ENCODE measurements at places on chromosomes 1 and 21.

- no peak overlapping the region for H3K27ac ChIP-seq
- no peak for DNase-seq
- no peaks in the 10 kb centered on the region for H3K27me3 ChIP-seq
- H3K4me3 ChIP-seq, result no peak overlapping the region
- no peaks in the 10 kb centered on the region for H3K4me1 ChIP-seq
- H3K36me3 ChIP-seq, result no peaks in the 10 kb centered on the region
These were observed 157.7 kb downstream of the TRIM33 start for GRCh38 chr1:114353262-114353661.

- peak overlapping the region; percentile 28 for H3K4me3 ChIP-seq
- no peaks in the 10 kb centered on the region for H3K27me3 ChIP-seq
- no peak overlapping the region for H3K27ac ChIP-seq
- DNase-seq, result peak; percentile 51
- H3K4me1 ChIP-seq, result peaks cover 13% of the 10 kb centered on the region
- peaks cover 11% of the 10 kb centered on the region for H3K36me3 ChIP-seq
These were observed 3.3 kb downstream of the KLHL21 start for GRCh38 chr1:6599141-6599975.

DNA sequence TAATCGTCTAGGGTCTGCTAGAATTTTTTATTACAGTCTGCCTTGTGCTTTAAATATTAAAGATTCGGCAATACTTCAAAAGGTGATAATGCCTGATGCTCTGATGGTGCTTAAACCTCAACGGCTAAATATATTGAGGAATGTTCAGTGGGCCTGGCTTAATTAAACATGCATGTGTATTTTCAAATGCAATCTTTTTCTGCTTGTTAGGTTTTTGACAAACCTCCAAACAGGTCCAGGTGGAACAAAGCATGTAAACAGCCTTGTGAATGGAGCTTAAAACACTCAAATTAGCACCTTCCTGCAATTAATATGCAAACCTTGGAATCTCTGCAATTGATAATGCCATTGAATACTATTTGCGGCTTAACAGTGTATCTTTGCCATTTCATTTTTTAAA, 334.9 kb downstream of the BARHL2 start:
- H3K27me3 ChIP-seq, result no peaks in the 10 kb centered on the region
- H3K4me3 ChIP-seq, result no peak overlapping the region
- H3K4me1 ChIP-seq, result no peaks in the 10 kb centered on the region

DNA sequence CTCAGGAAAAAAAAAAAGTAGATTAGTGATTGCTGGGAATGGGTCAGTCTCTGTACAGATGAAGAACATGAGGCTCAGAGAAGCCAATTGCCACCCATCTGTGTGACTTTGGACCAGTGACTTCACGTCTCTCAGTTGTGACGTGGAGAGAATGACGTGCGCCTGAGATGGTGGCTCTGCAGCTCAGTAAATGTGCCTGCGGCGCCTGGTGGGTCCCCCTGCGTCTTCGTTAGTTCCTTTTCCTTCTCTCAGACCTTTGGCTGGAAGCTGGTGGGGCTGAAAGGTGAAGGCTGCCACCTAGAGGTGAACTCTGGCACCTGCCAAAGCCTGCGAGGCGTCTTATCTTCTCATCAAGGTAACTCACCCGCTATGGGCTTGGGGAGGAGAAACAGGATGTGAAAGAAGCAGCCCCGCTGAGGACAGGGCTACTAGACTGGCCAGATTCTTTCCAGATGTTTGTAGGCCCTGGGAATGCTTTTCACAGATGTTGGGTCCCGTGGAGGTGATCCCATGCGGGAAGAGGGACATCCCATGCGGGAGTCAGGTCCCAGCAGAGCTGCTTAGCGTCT, 8.7 kb upstream of the E2F2 start:
- H3K4me3 ChIP-seq, result peak overlapping the region; percentile 41
- no peaks in the 10 kb centered on the region for H3K36me3 ChIP-seq
- H3K27me3 ChIP-seq, result no peaks in the 10 kb centered on the region
- DNase-seq, result peak; percentile 96

DNA sequence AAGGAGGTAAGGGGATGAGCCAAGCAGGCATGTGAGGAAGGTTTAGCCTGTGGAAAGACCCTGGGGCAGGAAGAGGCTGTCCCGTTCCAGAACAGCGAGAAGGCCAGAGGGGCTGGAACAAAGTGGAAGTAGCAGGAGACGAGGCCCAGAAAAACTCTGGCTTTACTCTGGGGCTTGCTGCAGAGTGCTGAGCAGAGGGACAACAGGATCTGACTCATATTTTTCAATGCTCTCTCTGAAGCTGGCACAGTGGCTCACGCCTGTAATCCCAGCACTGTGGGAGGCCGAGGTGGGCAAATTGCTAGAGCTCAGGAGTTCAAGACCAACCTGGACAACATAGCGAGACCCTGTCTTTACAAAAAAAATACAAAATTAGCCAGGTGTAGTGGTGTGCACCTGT, 52.4 kb upstream of the PAX7 start:
- no peak overlapping the region for H3K27ac ChIP-seq
- H3K27me3 ChIP-seq, result peaks cover 60% of the 10 kb centered on the region
- H3K4me1 ChIP-seq, result no peaks in the 10 kb centered on the region
- H3K4me3 ChIP-seq, result no peak overlapping the region
- DNase-seq, result no peak

- DNase-seq, result no peak
- peaks cover 22% of the 10 kb centered on the region for H3K4me1 ChIP-seq
- no peaks in the 10 kb centered on the region for H3K27me3 ChIP-seq
- H3K27ac ChIP-seq, result no peak overlapping the region
These were observed 41.5 kb upstream of the DIPK1A start for GRCh38 chr1:93002781-93003180.

DNA sequence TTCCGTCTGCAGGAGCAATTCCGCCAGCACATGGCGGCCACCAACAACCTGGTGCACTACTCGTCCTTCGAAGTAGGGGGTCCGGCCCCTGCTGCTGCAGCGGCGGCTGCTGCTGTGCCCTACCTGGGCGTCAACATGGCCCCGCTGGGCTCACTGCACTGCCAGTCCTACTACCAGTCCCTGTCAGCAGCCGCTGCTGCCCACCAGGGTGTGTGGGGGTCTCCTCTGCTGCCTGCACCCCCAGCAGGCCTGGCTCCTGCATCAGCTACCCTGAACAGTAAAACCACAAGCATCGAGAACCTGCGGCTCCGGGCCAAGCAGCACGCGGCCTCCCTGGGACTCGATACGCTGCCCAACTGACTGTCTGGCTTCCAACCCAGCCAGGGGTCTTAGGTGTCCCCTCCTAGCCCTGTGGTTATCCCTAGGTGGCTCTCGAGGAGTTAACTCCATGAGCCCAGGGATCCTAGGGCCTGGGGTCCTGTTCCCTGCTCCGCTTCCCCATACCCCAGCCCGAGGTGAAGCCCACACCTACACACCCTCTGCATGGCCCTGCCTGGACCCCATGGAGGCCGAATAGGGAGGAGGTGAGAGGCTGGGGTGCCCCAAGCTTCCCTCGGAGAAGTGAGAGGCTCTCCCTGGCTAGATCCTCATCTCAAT, 22.6 kb downstream of the DMBX1 start:
- peaks cover 23% of the 10 kb centered on the region for H3K27me3 ChIP-seq
- peaks cover 6% of the 10 kb centered on the region for H3K4me1 ChIP-seq
- H3K4me3 ChIP-seq, result no peak overlapping the region
- DNase-seq, result no peak
- H3K36me3 ChIP-seq, result no peaks in the 10 kb centered on the region

- no peaks in the 10 kb centered on the region for H3K27me3 ChIP-seq
- no peak overlapping the region for H3K27ac ChIP-seq
- peaks cover 17% of the 10 kb centered on the region for H3K36me3 ChIP-seq
- no peak overlapping the region for H3K4me3 ChIP-seq
These were observed 6.2 kb downstream of the CCDC17 start for GRCh38 chr1:45617618-45618017.

DNA sequence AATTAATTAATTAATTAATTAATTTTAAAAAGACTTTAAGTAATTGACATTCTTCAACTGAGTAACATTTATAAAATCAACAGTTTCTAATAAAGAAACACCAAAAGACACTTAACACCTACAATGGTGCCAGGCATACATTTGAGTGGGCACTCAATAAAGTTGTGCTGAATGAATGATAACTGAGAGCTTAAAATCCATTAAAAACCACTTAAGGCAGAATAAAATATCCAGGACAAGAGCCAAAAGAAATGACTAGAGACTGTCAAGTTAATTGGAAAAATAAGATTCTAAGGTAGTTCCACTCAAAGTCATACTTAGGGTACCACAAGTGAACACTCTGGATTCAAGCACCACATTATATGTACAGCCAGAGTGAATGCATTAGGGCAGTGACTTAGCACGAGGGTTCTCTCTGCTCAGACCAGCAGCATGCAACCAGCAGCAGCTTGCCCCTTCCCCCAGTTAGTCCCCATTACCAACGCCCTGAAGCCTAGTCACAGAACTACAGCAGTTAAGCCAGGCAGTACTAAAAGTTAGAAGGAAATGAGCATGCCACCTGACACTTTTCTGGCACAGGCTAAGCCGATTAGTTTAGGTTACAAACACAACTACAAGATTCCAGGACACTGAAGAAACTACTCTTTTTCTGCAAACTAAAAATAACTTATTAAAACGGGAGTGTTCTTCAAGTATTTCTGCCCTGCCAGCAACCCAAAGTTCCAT, 46.5 kb downstream of the LUZP1 start:
- H3K4me3 ChIP-seq, result no peak overlapping the region
- H3K4me1 ChIP-seq, result peaks cover 6% of the 10 kb centered on the region
- no peak overlapping the region for H3K27ac ChIP-seq
- no peaks in the 10 kb centered on the region for H3K27me3 ChIP-seq
- DNase-seq, result no peak

DNA sequence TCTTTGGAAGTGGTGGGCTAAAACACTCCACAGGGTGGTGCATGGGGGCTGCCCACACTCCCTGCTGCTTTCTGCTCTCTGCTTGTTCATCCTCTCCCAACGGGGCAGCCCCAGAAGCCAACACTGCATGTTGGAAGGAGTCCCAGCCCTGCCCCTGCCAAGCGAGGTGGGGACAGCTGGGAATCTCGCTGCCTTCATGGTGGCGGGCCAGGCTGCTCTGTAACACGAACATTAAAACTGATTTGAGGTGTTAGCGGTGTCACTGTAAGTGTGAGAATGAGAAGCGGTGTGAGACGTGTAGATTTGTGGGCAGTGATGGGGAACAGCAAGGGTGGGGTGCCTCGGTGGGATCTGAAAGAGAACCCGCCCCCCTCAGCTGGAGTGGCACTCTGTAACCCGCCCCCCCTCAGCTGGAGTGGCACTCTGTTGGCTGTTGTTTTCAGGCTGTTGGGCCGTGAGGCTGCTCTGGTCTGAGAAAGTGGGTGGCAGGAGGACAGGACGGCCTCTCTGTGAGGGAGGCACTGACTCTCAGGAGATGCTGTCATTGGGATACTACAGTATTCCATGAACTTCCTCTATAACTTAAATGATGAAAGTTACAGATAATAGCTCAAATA, 80.9 kb downstream of the PCBP3 start:
- H3K27ac ChIP-seq, result no peak overlapping the region
- no peaks in the 10 kb centered on the region for H3K4me1 ChIP-seq
- no peaks in the 10 kb centered on the region for H3K36me3 ChIP-seq
- H3K4me3 ChIP-seq, result no peak overlapping the region
- H3K27me3 ChIP-seq, result no peaks in the 10 kb centered on the region

- H3K27ac ChIP-seq, result no peak overlapping the region
- no peak overlapping the region for H3K4me3 ChIP-seq
- no peaks in the 10 kb centered on the region for H3K27me3 ChIP-seq
- peaks cover 13% of the 10 kb centered on the region for H3K36me3 ChIP-seq
- no peak for DNase-seq
These were observed 16.7 kb downstream of the DDX59 start for GRCh38 chr1:200653022-200653462.

DNA sequence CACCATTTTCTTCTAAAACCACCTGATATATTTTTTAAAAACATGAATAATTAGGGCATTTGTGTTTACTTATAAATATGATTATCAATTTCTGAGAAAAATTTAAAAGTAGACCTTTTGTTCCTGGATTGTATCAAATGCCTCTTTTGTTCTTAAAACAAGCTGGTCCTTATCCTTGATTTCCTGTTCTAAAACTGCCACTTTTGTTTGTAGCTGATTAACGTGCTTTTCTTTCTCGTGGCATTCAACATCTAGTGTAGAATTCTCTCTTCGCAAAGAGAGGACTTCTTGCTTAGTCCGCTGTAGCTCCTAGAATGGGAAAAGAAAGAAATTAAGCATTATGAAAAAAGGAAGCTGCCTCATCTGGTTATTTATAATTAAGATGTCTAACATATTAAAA, 25.0 kb downstream of the SASS6 start:
- no peak overlapping the region for H3K27ac ChIP-seq
- no peaks in the 10 kb centered on the region for H3K36me3 ChIP-seq
- no peak for DNase-seq
- H3K4me1 ChIP-seq, result no peaks in the 10 kb centered on the region

- H3K36me3 ChIP-seq, result no peaks in the 10 kb centered on the region
- H3K27ac ChIP-seq, result no peak overlapping the region
- H3K27me3 ChIP-seq, result no peaks in the 10 kb centered on the region
- no peak overlapping the region for H3K4me3 ChIP-seq
These were observed 14.5 kb downstream of the NPHP4 start for GRCh38 chr1:5977494-5978444.

GRCh38 chr21:39088831-39089380, 94.3 kb downstream of the PSMG1 start:
- DNase-seq, result no peak
- no peaks in the 10 kb centered on the region for H3K4me1 ChIP-seq
- no peak overlapping the region for H3K4me3 ChIP-seq

GRCh38 chr1:98653123-98653522, 8.4 kb upstream of the SNX7 start:
- no peak overlapping the region for H3K27ac ChIP-seq
- no peaks in the 10 kb centered on the region for H3K27me3 ChIP-seq
- no peaks in the 10 kb centered on the region for H3K36me3 ChIP-seq
- DNase-seq, result no peak
- H3K4me1 ChIP-seq, result no peaks in the 10 kb centered on the region
- H3K4me3 ChIP-seq, result no peak overlapping the region

- H3K27ac ChIP-seq, result no peak overlapping the region
- H3K27me3 ChIP-seq, result no peaks in the 10 kb centered on the region
- peaks cover 18% of the 10 kb centered on the region for H3K4me1 ChIP-seq
These were observed 185.7 kb downstream of the HIVEP3 start for GRCh38 chr1:41733021-41733420.

DNA sequence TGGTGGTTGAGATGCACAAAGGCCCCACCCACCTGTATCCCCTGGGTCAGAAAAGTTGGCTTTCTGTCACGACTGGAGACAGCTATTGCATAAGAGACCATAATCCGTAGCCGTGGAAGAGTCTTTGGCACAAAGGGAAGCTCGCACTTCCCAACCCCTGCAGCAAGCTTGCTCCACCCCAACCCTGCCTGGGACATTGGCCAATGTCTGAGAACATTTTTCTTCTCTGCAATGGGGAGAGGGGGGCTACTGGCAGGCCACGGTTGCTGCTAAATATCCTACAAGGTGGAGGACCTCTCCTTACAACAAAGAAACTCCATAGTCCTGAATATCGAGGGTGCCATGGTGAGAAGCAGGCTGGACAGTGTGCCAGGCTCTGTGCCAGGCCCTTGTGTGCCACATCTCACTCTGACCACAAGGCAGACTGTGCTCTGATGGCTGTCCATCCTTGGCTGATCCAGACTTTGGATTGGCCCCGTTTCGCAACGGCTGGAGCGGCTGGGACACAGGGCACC, 104.1 kb downstream of the CSMD2 start:
- H3K27ac ChIP-seq, result no peak overlapping the region
- H3K4me1 ChIP-seq, result no peaks in the 10 kb centered on the region
- no peak for DNase-seq
- H3K27me3 ChIP-seq, result no peaks in the 10 kb centered on the region
